Ascending aorta (tissue), 2 donors: ENCODE measurements at places on chromosomes 5 and 9. TPM values are rescaled to one million over a fixed set of nuclear protein-coding genes. Genes with fewer than 3 reads are reported as not detected.

ORM2 gene
- total RNA-seq: 0.64 TPM

PCDHGA7 gene
- 4.2 TPM for total RNA-seq

DOCK8 gene
- total RNA-seq: 8.9 TPM

MTMR12 gene
- 19.5 TPM for total RNA-seq

THBS4 gene
- not detected for total RNA-seq

SHB gene
- 77.8 TPM for total RNA-seq

CATSPER3 gene
- not detected for total RNA-seq

LEAP2 gene
- total RNA-seq: 0.21 TPM

FGF1 gene
- 23.5 TPM for total RNA-seq

NR4A3 gene
- total RNA-seq: 21.3 TPM

ADGRD2 gene
- total RNA-seq: not detected

SELENOP gene
- 119 TPM for total RNA-seq

ANKRD34B gene
- total RNA-seq: not detected
